ENCODE measurements at places on chromosomes 16 and 17.

- no peak for DNase-seq
These were observed 879 bp upstream of the ACSF2 start for GRCh38 chr17:50424996-50425681.

GRCh38 chr17:82060001-82060380, 5.6 kb downstream of the DUS1L start:
- DNase-seq, result no peak

GRCh38 chr17:210402-210801, 29.0 kb upstream of the DOC2B start:
- DNase-seq, result no peak

DNA sequence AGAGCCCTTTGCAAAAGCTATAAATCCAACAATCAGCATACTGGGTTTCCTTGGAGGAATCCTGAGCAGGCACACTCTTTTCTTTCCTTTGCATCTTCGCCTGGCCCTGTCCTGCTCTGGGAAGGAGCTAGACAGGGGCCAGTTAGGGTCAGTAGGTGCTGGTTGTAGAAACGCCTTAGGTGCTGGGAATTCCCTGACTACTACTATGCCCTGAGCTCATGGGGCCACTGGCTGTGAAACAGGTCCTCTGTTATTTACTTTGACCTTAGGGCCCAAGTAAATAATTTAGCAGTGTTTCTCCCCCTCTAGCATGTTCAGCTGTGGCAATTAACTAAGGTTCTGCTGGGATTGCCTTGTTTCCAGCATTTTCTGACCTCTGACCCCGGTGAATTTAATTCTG, 15.8 kb upstream of the WSCD1 start:
- DNase-seq, result no peak

DNA sequence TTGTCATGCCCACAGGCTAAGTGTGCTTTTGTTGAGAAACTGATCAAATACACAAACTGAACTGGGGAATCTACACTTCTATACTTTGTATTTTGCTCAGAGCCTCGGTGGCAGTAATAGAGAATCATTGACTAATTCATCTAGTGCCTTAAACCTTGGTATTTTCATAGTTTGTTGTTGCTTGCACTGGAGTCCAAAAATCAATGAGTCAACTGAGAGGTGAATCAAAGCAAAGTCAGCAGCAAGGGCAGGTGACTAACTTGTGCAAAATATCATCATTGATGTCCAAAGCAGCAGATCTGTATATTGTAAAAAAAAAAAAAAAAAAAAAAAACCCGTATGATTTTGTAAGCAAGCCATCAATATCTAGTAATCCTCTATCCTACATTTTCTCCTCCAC, 296.4 kb downstream of the MAP2K6 start:
- no peak for DNase-seq

DNA sequence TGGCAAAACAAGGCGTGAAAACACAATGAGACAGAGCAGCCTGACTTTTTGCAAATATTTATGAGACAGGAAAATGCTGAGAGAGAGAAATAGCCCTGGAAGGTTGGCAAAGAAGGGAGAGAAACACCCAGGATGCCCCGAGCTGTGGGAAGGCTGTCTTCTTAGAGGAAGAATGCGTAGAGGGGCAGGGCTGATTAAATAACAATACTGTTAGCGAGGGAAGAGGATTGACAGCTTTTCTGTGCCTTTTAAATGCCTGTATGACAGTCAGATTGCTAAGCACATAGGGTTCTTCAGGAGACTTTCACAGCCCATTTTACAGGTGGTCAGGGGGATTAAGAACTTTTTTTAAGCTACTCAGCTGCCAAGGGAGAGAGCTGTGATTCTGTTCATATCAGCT, 219.2 kb downstream of the SHISA9 start:
- DNase-seq, result no peak

- DNase-seq, result no peak
These were observed 71.5 kb upstream of the RCVRN start for GRCh38 chr17:9976283-9977179.

All from activated CD4-positive, alpha-beta T cell treated with anti-CD3 and anti-CD28 coated beads, Interleukin-10, Interleukin-2, amounts not matched to agents 100 ng/mL and 50 ng/mL, durations not matched to agents 16 hours and 8 hours (primary cell).